Activated CD4-positive, alpha-beta T cell treated with anti-CD3 and anti-CD28 coated beads, Interleukin-2, amount 50 U/mL, for 1 hour (primary cell): ENCODE measurements at places on chromosomes 5 and 9.
A peak's percentile ranks its signal among the peaks of the same experiment; 100 is the strongest.

- no peak for DNase-seq
Measured at GRCh38 chr5:39587675-39588074, 162.9 kb upstream of the DAB2 start.

DNA sequence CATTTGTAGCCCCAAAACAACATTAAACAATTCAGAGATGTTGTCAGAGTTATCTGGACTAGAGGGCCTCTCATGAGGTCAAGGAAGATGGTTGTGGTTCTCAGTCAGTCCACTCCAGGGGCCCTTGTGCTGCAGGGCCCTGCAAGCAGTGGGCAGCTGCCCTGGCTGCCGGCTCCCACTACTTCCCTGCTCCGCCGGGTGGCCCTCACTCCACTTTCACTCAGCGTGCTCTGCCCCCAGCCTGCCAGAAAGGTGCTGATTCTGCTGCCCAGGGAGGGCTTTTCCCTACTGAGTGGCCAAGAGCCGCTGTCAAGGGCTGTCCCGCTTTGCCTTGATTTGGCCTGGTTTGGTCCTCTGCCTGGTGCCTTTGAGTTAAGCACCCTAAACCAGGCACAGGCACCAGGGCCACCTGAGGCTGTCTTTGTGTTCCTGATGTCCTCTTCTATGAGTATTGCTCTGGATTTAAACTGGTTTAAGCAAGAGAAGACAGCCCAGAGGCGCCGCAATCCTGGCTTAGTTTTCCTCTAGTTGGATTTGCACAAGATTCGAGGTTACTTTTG is 117.2 kb downstream of the GADD45G start:
- no peak for DNase-seq

DNA sequence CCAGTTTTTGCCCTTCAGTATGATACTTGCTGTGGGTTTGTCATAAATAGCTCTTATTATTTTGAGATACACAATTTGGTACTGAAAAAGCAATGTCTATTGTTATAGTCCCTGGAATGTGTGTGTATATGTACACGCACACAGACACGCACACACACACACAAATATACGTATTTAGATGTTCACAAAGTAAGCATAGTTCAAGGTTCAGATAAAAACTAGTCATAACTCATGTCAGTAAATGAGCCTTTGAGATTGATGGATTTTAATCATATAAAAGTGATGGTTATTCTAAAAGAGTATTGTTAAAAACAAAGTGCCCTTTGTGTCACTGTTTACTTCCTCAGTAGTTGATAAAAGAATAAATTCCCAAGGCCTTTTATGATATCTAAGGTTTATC is 147.3 kb downstream of the PARP8 start:
- DNase-seq: no peak

DNA sequence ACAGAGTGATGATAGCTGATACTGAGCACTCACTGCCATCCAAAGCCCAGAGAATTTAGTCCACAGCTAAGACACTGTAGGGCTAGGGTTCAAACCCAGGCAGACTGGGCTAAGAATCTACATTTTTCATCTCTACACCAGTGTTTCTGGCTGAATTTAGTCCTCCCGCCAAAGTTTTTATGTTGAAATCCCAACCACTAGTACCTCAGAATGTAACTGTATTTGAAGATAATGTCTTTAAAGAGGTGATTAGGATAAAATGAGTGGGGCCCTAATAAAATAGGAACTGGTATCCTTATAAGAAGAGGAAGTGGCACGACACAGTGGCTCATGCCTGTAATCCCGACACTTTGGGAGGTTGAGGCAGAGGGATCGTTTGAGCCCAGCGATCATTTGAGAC is 4.3 kb downstream of the GNA14 start:
- no peak for DNase-seq

DNA sequence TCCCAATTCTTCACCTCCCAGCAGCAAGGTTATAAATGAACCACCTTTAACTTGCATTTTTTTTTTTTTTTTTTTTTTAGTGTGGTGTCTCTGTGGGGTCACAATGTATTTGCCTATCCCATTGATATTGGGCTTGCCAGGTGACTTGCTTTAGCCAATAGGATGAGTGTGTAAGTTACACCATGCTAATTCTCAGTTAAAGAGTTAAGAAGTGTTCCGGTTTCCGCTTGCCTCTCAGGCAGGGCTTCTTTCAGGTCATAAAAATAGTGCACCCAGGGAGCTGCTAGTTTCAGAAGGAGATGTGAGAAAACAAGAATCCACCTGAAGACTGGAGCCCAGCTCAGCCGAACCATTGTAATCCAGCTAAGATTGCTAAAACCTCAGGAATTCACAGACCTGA is 84.2 kb upstream of the PTPRD start:
- DNase-seq: no peak

- no peak for DNase-seq
Measured at GRCh38 chr5:111069839-111070238, 1.7 kb upstream of the TSLP start.

DNA sequence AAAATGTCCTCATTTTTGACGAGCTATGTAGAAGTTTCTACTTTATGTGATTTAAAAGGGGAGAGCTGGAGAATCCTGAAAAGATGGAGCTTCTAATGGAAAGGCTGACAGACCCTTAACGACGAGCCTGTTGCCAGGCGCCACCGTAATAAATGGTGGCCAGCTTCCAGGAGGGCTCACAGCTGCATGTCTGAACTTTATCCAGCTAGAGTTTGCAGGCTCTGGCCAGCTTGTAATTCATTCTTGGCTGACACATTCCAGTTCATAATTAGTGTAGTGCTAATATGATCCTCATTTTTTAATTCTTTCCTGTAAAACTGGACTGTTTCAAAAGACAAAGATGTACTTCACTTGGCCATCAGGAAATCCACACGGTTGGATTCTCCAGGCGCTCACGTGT is 246.7 kb downstream of the GAS1 start:
- DNase-seq: no peak

GRCh38 chr9:99628849-99629620 is 192.7 kb upstream of the NR4A3 start:
- DNase-seq: no peak

GRCh38 chr9:70000469-70000868 is 43.2 kb upstream of the MAMDC2 start:
- no peak for DNase-seq

GRCh38 chr9:3181049-3181953 is 337.4 kb upstream of the PUM3 start:
- DNase-seq: peak; percentile 12

- no peak for DNase-seq
Measured at GRCh38 chr9:116482740-116483139, 204.4 kb upstream of the TRIM32 start.

DNA sequence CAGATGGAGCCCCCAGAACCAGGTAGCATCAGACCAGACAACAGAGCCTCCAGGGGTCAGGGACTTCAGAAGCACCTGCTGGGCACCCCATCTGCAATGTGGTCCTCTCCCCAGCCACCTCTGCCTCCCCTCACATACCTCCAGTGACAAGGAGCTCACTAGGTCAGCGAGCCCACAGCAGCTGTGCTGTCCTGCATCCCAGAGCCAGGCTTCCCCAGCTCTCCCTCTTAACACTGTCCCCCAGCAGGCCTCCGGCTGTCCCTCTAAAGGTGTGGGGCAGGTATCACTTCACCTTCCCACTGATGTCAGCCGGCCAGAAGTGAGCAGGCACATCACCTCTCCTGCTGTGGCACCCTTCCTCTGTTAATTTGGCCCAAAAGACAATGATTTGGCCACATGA is 83.6 kb downstream of the LMX1B start:
- DNase-seq: no peak

DNA sequence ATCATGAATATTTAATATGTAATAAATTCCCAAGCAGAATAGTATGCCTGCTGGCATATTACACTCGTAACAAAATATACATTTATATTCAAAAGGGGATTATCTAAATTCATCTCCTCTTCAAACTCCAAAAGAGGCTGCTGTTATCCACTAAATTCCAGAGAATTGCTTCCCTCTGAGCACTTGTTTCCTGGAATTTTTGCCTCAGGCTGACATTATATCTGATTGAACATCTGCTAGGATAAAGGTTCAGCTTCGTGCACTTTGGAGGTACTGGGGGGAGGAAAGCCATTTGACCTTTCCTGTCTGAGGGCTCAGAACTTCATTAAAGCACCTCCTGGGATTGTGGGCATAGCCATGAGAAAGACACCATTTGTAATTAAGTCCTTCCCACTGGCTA is 4.3 kb upstream of the HAPLN1 start:
- DNase-seq: no peak

GRCh38 chr5:151270599-151270998 is 17.6 kb downstream of the GM2A start:
- DNase-seq: no peak

- no peak for DNase-seq
Measured at GRCh38 chr5:17445185-17445584, 52.8 kb upstream of the TAF11L2 start.
